GM12864 (cell line): ENCODE measurements at places on chromosomes 12 and 14.

GRCh38 chr14:59161561-59162175 is 26.8 kb upstream of the DAAM1 start:
- DNase-seq, result no peak

- no peak for DNase-seq
Measured at GRCh38 chr12:45381351-45381750, 165.5 kb downstream of the ANO6 start.

DNA sequence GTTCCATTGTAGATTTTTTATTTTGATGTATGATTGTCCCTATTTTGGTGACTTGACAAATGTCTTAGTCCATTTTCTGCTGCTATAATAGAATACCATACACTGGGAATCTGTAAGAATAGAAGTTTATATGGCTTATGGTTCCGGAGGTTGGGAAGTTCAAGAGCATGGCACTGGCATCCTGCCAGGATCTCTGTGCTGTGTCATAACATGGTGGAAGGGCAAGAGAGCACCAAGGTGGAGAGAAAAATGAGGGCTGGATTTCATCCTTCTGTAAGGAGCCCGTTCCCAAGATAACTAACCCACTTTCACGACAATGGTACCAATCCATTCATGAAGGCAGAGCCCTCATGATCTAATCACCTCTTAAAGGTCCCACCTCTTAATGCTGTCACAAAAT is 176.7 kb downstream of the TMEM132D start:
- DNase-seq, result no peak

DNA sequence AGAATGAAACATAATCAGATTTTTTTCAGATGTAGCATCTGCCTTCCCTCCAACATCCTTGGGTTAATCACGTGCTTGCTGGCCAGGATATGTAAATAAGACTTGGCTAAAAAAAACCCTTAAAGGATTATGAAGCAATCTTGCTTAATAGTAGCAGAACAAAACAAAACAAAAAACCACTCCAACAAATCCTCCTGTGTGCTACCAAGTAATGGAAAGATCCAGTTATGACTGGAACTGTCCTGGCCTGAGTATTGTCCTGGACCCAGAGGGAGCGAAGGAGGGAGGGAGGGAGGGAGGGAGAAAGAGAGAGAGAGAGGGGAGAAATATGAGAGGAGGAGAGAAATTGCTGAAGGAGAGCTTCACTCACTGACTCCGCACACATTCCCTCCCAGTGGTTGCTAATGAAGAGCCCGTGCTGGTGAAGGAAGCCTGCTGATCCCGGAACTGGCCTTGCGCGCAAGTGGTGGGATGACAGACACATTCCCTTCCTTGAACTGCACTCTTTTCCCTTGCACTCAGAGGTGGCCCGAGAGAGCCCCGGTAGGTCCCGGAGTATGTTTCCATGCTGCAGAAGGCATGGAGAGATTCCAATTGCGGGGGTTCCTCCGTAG is 57.2 kb downstream of the HMGA2 start:
- DNase-seq, result no peak

DNA sequence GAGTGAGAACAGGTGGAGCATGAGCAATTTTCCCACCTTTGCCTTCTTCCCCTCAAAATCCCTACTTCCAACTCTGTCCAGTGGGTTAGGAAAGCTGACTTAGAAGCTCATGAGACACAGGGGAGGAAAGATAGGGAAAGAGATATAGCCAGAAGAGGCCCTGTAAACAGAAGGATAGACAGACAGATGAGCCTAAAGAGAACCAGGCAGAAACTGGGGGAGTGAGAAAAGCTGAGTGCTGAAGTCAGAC is 5.0 kb downstream of the AJUBA start:
- DNase-seq, result no peak

- no peak for DNase-seq
Measured at GRCh38 chr12:113097716-113098440, 37.7 kb downstream of the RASAL1 start.

DNA sequence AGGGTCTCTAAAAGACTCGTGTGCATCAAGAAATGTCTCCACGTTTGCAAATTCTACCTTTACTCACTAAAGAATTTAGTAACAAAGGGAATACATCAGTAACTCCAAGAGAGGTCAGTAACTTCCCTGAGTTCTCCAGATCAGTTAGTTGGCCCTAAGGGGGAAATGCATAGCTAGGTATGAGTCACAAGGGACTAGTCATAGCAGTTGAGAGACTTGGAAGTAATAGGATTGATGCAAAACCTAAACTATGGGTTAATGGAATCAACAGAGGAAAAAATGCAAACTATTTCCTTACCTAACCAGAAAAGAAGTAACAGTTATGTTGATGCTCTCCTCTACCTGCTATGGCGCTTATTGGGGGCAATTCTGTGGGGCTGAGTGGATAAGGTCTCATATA is 148.8 kb upstream of the GARIN6 start:
- DNase-seq, result no peak

DNA sequence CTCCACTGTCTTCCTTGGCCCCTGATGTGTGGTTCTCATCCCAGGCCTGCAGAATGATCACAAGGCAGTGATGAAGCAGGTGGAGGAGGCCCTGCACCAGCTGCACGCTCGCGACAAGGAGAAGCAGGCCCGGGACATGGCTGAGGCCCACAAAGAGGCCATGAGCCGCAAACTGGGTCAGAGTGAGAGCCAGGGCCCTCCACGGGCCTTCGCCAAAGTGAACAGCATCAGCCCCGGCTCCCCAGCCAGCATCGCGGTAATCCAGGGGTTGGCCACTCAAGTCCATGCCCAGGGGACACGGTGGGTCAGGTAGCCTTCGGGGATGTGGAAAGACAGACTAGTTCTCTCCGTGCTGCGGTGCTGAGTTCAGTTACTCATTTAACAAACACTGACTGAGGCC is 11.0 kb downstream of the PSMD9 start:
- DNase-seq, result no peak

GRCh38 chr12:93153321-93153720 is 224.2 kb upstream of the EEA1 start:
- no peak for DNase-seq

DNA sequence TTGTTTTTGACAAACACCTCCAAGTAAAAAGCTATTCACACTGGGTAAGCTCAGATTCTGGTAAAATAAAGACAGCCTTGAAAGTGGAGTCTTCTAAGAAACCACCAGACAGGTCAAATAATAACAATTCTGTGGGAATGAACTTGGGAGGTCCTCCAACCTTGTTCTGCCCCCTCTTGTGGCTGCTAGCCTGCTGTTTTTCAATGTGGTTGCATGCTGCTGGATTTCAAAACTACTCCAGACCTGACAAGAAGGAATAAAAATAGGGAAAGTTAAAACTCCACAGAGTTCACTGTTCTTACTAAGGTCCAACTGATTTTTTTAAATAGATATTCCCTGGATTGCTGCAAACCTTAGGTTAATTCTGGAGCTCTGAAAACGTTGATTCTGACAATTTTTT is 32.2 kb upstream of the RIN3 start:
- DNase-seq, result no peak

GRCh38 chr12:724194-724855 is 28.1 kb upstream of the WNK1 start:
- DNase-seq, result no peak

DNA sequence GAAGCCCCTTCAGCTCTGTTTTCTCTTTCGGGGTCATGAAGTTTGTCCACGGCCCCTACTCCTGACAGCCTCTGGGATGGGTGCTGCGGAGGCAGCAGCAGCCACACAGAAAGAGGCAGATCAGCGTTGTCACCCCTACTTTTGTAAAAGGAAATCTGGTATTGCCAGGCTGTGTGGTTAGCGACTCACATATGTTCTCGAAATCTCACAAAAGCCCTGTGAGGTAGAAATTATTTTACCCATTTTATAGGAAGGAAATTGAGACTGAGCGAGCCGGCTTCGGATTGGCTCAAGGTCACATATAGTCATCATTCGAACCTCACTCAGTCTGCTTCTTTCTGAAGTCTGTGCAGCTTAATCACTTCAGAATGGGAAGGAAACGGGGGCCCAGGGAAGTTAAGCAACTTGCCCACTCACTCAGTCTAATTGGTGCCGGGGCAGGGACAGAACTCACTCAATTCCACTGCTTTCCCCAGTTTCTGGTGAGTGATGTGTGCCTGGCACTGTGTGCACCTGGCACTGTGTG is 1.1 kb upstream of the CKAP4 start:
- no peak for DNase-seq

GRCh38 chr14:22099942-22100763 is 426.5 kb upstream of the OR4E1 start:
- DNase-seq, result peak; percentile 13

DNA sequence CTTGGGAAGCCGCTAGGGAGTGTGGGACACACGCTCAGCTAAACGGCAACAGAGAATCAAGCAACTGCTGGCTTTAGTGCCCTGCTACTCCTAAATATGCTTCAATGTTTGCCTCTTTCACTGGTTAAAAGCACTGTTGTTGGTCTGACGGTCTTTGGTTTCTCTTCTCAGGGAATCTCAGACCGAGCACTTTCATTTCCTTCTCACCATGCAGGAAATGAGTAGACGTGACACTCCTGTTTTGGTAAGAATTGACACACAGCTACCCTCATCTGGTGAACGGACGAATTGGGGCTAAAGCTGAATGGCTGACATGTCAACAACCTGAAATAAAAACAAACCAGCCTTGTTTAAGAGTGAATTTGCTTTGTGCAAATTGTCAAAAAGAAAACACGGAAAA is 57.5 kb upstream of the PIWIL1 start:
- no peak for DNase-seq

DNA sequence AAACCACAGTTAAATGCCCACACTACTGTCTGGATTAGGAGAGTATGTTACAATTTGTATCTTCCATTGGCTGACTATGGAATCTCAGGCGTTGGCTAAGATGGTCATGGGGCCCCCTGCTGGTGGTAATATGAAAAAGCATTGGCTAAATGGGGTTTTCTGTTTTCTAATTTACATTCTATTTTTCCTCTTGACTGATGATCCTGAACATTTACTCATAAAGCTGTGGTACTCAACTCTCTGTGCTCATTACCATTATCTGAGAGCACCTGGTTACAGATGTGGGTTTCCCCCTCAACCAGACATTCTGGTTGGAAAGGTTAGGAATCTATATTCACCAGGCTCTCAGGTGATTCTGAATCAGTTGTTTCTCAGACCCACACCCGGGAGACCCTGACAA is 64.8 kb downstream of the WSCD2 start:
- no peak for DNase-seq

- DNase-seq, result no peak
Measured at GRCh38 chr14:90697132-90697531, 119.1 kb downstream of the TTC7B start.

GRCh38 chr12:89575374-89575773 is 49.5 kb upstream of the POC1B start:
- no peak for DNase-seq

- DNase-seq, result peak; percentile 18
Measured at GRCh38 chr12:79069009-79069408, 204.4 kb downstream of the SYT1 start.

DNA sequence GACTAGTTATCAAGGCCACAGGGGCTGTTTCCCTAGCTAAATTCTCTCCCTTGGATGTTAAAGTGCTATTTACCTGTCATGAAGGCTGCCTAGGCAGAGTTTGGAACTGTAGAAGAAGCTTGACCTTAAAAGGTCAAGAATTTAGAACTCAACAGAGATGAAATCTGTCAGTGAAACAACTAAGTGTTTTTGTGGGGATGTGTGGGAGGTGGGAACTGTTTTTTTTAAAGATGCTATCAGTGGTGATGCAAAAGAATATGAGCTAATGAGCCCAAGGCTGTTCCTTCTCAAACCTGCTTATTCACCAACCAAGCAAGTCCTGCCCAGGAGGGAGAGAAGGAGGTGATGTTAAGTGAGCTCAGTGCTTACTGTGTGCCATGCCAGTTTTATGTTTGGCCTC is 40.8 kb upstream of the POC1B start:
- no peak for DNase-seq

GRCh38 chr12:17652436-17652835 is 437.6 kb downstream of the RERGL start:
- no peak for DNase-seq

DNA sequence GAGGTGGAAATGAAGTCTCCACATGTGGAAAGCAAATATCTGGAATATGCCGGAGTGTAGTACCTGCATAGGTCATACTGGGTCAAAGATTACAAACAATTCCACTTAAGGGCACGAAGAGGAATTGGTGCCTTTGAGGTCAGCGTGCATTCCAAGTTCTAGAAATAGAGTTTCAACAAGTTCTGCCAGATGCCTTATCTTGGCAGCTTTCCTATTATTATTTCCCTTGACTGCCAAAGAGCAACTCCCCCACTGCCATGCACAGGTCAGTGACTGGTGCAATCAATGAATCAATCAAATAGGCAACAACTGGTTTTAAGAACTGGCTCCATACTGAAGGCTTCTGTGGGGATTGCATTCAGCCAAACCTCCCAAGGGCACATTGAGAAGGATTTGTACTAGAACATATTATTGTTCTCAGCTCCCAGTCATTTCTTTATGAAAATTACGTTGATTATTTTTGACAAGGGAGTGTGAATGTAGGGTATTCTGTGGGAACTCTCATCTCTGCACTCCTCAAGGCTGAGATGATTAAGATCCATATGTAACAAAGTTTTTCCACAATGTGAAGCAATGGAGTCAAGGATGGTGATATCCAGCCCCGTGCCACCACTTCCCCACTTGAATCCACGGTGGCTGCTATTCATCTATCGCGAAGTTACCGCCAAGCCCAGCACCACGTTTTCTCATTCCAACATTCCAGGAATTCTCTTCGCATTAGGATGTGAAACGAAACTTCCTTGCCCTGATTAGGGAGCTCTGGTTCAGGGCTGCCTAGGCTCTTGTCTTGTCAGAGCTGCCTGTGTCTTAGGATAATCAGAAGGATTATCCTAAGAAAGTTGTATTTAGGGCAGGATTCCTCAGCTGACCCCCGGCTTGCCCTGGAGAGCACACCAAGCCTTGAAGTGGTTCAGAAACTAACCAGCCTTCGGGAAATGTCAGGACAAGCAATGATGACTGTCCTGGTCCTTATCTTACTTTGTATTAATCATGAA is 115.1 kb upstream of the PCED1B start:
- DNase-seq, result no peak

- no peak for DNase-seq
Measured at GRCh38 chr12:32765906-32766305, 10.2 kb upstream of the YARS2 start.

- DNase-seq, result no peak
Measured at GRCh38 chr12:5232826-5233500, 189.3 kb downstream of the KCNA5 start.

- DNase-seq, result no peak
Measured at GRCh38 chr14:94343238-94344005, 20.3 kb upstream of the SERPINA6 start.

- DNase-seq, result no peak
Measured at GRCh38 chr12:68359674-68360073, 27.5 kb upstream of the MDM1 start.

DNA sequence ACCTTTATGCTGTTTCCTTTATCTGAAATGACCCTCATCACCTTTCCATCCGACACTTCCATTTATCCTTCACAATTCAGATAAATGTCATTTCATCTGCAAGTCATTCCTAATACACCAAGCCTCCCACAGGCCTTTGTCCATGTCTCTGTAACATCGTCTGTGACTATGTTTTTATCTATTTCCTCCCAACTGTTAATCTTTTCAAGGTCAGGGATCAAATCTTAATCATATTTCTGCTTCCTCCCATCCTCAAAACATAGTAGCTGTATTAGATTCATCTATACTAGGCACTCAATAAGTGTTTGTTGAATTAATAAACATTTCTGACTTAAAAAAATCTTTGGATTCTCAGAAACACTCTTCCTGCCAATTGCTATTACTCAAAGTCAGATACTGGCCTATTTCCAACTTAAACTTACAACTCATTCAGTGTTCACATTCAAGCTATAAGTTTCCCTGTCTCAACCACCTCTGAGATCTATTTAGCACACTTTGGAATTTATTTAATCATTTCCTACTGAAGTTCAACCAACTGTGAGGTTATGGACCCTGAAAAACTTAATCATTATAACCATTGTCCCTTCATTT is 100.2 kb upstream of the ALX1 start:
- no peak for DNase-seq
